ENCODE measurements at places on chromosomes 7 and 10. TPM values are rescaled to one million over a fixed set of nuclear protein-coding genes. Genes with fewer than 3 reads are reported as not detected.
A peak's percentile ranks its signal among the peaks of the same experiment; 100 is the strongest.

GRCh38 chr10:50504389-50504788 is 119.4 kb downstream of the SGMS1 start:
- no peak for DNase-seq

- DNase-seq: no peak
Observed at GRCh38 chr7:106535234-106535932, 125.6 kb downstream of the CCDC71L start.

Gene CALCR
- total RNA-seq: 17.1 TPM

Gene MYO3A
- total RNA-seq: 37.6 TPM

DNA sequence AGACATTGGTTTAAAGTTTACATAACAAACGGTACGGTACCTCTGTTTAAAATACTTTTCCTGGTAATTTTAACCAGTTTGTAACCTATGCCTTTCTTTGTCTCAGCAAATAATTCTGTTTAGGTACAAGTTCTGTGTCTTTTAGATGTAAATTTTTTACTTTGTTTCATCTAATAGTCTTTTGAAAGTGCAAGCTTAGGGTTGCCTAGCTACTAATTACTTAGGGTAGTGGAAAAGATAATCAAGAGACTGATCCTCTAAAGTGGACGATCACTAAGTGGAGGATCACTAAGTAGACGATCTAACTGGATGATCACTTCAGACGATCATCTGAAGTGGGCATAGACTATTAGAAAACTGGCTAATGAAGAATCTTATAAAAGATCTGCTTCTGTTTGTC is 16.1 kb upstream of the FKBP9 start:
- no peak for DNase-seq

Gene DYNC1I1
- total RNA-seq: 23.1 TPM

GRCh38 chr7:90551036-90551435 is 45.1 kb upstream of the CDK14 start:
- DNase-seq: peak; percentile 79

Gene LRRC17
- 0.65 TPM for total RNA-seq

- DNase-seq: no peak
Observed at GRCh38 chr7:29748286-29749099, 57.8 kb upstream of the WIPF3 start.

Gene MOGAT3
- not detected for total RNA-seq

GRCh38 chr7:1028775-1029636 is 15.3 kb upstream of the GPR146 start:
- DNase-seq: peak; percentile 82

GRCh38 chr7:57423768-57424167 is 26.2 kb upstream of the ZNF716 start:
- no peak for DNase-seq

DNA sequence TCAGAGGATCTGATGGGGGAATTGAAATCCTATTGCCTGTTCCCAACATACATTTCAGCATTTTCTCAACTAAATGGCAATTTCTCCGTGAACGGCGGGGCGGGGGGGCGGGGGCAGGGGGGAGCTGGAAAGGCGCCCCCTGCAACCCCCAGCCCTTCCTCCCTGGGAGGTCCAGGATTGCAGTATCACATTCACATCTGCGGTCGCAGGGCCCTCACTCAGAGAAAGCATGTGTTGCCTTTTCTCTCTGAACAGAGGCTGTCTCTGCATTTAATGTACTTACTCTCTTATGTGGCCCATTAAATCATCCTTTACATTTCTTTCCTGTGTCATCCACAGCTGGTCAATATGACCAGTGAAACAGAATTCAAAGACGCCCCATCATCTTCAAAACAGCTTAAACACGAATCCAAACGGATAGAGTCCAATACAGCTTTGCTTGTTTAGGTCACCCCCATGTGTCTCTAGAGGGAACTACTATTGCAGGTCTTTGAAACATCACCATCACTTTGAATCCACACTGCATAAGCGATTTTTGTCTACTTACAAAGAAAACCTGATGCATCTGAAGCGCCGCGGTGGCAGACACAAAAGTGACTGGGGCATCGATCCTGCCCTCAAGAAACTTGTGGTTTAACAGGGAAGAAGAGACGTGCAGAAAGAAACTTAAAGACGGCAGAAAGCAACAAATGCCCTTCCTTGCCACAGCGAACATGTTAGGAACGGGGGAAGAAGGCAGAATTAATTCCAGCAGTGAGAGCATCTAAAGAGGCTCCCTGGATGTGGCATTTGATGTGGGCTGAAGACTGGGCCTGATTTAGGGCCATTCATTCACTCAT is 17.0 kb upstream of the ECHDC3 start:
- no peak for DNase-seq

Gene SEMA4G
- 36.6 TPM for total RNA-seq

DNA sequence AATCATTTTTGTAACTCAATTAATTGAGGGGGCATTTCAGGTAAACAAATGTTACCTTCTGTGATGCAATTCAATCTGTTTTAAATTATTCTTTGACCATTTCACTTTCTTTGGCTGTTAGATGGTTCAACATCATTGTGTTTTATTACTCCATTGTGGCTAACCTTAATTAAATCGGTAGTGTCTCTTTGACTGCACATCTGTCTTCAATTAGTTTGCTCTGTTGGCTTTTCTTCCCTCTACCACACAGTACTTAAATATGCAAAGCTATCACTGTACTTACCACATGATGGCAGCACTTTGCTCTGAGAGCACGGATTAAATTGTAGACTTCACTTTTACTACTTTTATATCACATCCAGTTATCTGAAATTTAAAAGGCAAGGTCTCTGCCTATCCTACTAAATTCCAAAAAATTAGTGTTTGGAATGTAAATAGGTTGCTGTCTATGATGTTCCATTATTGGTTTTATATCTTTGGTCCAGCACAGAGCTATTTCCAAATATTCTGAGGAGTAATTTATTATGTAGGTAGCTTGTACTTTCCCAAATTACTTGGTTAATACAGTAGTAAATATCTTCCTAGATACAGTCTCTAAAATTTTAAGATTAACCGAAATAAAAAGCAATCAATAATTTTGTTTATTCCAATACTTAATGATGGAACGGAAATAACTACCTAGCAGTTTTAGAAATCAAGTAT is 352.0 kb downstream of the PCLO start:
- DNase-seq: no peak

- DNase-seq: no peak
Observed at GRCh38 chr7:47806701-47807103, 141.6 kb downstream of the PKD1L1 start.

Gene MUC12
- total RNA-seq: 5.9 TPM

- peak; percentile 65 for DNase-seq
Observed at GRCh38 chr7:42932811-42933591, 825 bp downstream of the MRPL32 start.

Gene RNF32
- 1.6 TPM for total RNA-seq

- DNase-seq: no peak
Observed at GRCh38 chr7:101125989-101126650, 784 bp upstream of the SERPINE1 start.

Gene STK31
- 1.6 TPM for total RNA-seq

GRCh38 chr10:27145937-27146336 is 8.2 kb downstream of the YME1L1 start:
- no peak for DNase-seq

DNA sequence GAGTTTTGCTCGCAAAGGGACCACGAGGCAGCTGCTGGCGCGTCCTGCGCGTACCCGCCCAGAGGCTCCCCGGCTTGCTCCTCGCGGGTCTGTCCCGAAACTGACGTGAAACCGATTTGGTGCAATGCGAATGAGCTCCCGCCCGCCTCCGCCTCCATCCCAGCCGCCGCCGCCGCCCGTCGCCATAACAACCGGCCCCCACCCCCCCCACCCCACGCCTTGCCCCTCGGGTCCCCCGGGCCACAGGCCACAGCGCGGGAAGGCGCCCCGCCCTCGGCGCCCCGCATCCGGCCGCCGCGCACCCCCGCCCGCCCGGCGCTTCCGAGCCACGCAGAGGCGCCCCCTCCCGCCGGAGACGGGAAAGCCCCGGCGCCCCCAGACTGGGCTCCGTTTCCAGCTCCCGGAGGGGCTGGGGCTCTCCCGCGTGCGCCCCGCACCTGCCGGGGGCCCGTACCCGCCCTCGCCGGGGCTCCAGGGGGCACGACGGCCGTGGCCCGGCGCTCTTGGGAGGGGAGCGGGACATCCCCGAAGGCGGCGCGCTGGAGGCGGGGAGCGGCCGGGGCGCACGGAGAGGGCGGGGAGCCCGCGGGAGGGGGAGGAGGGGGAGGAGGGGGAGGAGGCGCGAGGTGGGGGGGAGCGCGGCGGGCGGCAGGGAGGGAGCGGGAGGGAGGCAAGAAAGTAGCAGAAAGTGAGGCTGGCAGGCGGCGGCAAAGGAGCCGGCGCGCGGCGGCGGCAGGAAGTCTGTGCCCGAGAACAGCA is at the start of gene CAMK1D:
Gene CAMK1D (plus strand): TSS at position 678 of the 759 bp plus-strand sequence.
- DNase-seq: peak; percentile 93

DNA sequence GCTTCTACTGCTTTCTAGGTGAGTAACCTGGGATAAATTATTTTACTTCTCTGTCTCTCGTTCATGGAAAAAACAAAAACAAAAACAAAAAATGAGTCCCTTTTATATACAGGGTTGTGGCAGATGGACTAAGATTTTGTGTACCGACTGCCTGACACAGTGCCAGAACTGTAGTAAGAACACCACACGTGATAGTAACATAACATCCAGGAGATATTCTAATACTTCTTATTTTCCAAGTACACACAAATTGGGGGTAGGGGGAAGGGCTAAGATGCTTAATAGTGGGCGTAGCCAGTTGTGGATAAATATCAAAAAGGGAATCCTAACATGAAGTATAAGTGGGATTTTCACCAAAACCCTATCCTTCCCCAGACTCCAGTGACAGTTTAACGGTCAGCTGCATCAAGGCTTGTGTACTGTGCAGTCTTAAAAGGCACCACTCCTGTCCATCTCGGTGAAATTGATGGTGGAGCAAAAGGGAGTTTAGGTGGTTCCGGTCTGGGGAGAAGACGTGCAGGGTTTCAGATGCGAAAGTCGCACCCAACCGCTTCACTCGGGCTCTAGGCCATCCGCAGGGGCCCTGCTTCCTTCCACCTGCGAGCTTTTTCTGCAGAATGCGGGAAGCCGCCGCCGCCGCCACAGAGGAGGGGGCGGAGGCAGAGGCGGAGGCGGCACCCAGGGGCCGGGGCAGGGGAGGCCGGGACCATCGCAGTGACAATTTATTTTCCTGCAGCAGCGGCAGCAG is at the start of gene STAMBPL1:
Gene STAMBPL1 (plus strand): TSS at position 712 of the 748 bp plus-strand sequence. CDS start 21,464 bp downstream, outside the sequence.
- no peak for DNase-seq

Gene ETV1
- 31.2 TPM for total RNA-seq

DNA sequence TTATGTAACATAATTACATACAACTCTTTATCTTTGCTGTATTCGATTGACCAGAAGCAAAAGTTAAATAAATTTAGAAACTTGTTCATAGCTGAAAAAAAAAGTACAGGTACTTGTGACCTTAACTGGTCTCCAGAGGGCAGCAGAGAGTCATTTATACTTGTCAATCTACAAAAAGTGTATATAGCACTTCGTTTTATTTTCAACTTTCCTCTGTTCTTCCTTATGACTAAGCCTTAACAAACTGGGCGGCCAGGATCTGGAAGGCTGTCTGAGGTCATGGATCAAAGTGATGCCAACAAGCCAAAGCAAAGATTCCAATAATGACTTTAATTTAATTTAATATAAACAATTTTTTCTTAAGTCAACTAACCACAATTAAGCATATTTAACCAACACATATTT is 29.8 kb downstream of the C10orf67 start:
- peak; percentile 58 for DNase-seq

- peak; percentile 95 for DNase-seq
Observed at GRCh38 chr7:150988230-150989226, 2.3 kb upstream of the NOS3 start.

- DNase-seq: no peak
Observed at GRCh38 chr10:112904000-112904399, 46.0 kb upstream of the TCF7L2 start.

DNA sequence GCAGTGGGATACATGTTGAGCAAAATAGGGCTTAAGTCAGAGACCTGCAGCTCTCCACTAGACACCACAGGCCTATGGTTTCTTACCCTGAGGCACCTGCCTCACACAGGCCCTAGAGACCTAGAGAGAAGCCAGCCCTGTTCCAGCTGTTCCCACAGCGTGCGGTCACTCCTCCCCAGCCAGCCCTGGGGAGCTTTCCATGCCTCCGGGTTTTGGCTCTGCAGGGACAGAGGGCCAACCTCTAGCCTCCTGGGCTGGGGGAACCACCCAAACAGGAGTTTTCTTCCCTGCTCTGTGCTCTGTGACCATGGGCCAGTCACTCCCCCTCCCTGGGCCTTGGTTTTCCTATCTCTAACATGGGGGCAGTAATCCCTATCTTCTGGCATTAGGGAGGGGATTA is 33.0 kb downstream of the SH2B2 start:
- DNase-seq: no peak

Gene TYW1B
- total RNA-seq: 2.8 TPM

- no peak for DNase-seq
Observed at GRCh38 chr7:38940774-38941173, 31.8 kb upstream of the VPS41 start.

DNA sequence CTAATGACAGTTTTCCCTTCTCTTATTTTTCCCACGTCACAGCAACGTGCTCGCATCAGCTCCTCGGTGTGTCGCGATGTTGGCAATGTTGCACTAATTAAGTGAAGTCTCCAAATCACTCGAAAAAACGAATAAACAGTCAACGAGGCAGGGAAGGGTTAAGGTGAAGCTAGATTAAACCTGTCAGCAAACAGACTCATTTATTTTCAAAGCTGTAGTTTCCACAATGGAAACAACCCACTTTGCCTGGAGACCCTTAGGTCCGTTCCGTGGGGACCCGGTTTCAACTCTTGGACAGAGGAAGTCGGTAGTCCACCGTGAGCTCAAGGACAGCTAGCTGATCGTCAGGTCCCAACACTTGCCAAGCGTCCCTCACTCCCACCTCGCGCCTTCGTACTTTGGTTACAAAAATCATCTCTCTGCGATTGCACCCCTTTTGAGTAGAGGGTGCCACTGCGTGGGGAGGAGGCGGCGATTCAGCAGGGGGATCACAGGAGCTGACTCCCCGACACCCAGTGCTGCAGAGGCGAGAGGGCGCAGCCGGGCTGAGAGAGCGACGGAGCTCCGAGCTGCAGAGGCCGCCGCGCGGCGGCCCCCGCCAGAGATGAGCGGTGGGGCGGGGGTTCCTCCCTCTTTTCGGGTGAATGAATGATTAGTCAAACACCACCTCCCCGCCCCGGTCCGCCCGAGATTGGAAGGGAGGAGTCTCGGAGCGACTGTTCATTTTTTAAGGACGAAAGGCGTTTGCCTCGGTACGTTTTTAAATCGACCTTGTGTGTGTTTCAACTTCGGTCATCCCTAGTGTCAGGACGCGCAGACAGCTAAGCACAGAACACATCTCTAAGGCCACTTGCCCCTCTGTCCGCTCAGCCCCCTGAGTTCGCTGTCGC is 1.3 kb upstream of the BMPER start:
- DNase-seq: peak; percentile 84

GRCh38 chr7:9961161-9961922 is 1012.3 kb upstream of the PHF14 start:
- no peak for DNase-seq

DNA sequence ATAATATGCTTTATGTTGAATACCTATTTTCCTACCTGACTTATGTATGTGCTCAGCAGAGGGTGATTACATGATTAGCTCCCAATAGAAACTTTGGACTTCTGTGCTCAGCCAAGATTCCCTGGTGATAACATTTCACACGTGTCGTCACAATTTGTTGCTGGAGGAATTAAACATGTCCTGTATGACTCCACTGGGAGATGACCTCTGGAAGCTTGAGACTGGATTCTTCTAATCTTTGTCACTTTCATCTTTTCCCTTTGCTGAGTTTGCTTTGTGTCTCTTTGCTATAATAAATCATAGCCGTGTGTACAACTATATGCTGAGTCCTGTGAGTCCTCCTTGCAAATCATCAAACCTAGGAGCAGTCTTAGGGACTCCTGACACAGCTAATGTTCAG is 120.9 kb upstream of the LRRTM3 start:
- no peak for DNase-seq

- no peak for DNase-seq
Observed at GRCh38 chr10:61837755-61838171, 63.7 kb upstream of the ARID5B start.

Measured in endodermal cell (in vitro differentiated cells).